ENCODE measurements at places on chromosomes 4 and X.

- no peak for DNase-seq
These were observed 35.9 kb downstream of the ADGRG4 start for GRCh38 chrX:136336623-136337022.

- DNase-seq = no peak
These were observed 50.3 kb downstream of the PHKA2 start for GRCh38 chrX:18933617-18934016.

DNA sequence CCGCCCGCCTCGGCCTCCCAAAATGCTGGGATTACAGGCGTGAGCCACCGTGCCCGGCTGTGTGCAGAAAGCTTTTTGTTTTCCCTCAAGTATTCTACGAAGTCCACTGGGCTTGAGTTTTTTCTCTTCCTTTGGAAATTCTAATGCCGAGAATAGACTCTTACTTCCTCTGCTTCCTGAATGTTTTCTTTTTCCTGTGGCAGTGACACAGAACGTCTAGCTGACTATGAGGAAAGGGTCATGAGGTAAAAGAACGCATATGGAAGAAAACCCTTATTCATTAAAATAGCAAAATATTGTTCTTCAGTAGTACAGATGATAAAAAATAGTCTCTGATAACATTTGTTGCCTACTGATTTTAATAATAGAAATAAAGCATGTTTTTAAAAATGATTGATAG, 4.9 kb upstream of the SLC25A4 start:
- DNase-seq = no peak

GRCh38 chrX:9234315-9234714, 200.4 kb upstream of the FAM9B start:
- DNase-seq = no peak

- DNase-seq = no peak
These were observed 2.3 kb downstream of the FBXL5 start for GRCh38 chr4:15652841-15653240.

DNA sequence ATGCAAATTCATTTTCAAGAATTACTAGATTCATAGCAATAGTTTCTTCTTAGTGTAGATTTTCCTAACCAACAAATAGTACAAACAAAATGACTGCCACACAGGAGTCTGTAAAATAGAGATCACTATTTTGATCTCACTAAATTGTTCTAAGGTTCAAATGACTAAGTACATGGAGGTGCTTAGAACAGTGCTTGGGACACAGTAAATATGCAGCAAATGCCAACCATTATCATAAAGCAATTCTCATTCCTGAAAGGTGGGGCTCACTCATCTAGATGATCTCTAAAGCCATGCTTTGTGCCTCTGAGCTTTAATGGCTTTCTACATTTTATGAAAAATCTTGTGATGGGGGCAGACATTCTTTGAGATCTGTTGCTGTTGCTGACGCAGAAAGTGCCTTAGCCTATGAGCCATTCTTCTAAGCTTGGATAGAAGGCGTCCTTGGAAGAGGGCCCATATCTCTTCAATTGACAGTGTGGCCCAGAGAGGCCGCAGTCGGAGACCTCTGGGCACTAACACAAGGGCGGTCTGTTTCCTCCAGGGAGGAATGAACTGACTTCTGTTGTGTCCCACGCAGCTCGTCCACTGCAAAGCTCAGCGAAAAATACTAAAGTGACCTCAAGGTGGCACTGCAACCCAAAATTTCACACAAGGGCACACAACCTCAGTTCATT, 23.5 kb downstream of the TLR10 start:
- peak; percentile 12 for DNase-seq

DNA sequence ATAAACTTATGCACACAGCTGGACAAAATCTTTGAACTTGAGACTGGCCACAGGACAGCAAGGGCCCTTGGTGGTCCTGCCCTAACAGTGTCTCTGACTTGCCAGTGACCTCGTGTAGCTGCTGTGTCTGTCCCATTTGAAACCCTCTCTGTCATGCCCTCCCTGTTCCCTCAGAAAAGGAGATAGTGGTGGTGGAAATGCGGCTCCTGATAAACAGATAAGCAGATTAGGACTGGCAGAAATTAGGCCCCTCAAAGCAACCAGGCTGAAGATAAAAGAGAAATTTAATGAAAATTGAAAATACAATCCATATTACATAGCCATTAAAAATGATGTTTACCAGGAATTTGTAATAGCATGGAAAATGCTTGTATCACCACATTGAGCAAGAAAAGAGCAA, 136.6 kb upstream of the ATP6AP2 start:
- no peak for DNase-seq

DNA sequence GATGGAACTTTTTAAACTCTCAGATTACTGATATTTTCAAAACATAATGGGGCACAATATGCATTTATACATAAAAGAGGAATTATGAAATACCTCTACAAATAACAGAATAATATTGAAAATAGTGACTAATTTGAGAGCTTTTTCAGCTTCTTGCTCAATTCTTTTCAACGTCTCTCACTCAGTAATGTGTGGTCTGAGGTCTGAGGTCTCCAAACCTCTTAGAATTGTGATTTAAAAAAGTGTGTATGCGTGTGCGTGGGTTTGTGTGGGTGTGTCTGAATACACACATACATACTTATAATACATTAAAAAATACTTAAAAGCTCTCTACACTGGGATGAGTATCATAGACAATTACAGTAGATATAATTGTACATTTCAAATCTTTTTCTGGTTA, 7.9 kb downstream of the NDNF start:
- DNase-seq = no peak

DNA sequence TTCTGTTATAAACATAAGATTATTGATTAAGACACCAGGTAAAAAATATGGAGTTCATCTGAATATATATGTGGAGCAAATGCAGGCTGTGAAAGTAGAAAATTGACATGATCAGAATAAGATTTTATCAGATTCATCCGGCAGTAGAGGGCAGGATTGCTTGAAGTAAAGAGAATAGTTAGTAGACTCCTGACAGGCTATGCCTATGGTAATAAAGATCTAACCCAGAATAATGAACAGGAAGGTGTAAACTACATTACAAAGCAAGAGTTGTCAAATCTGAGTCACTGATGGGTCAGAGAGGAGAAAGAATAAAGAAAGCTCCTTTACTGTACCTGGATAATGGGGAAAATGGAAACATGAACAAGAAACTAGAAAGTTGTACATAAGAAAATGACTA, 20.8 kb upstream of the TMEM184C start:
- DNase-seq = no peak

DNA sequence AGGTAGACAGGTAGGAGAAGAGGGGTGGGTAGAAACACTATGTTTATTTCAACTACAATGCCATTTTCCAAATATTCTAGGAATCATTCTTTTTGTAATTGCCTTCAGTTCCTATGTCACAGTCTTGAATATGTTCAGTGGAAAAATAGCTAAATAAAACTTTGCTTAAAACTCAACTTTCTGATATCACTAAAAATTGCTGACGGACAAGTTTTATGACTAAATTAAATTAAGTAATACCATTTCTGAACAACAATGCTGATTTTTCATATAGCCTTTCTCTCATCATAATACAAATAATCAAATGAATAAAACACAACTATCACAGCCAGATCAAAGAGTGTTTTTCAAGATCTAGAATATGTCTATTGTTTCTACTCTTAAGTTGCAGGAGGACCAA, 53.1 kb downstream of the TEC start:
- no peak for DNase-seq

DNA sequence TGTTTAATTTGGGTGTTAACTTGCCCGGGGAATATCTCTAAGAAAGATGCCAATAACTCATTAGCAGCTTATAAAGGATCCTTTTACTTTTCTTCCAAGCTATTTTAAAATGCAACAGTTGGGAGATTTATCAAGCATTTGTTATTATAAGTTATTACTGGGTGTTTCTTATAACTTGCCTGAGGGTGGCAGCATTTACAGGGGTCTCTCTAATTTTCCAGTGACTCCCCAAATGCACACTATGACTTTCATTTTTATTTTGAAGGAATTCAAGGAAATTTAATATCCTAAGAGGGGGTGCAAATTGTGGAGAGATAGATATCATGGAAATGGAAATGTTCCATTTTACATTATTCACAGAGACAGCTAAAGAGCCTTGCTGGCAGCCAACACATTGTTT, 138.0 kb downstream of the PDGFRA start:
- no peak for DNase-seq

DNA sequence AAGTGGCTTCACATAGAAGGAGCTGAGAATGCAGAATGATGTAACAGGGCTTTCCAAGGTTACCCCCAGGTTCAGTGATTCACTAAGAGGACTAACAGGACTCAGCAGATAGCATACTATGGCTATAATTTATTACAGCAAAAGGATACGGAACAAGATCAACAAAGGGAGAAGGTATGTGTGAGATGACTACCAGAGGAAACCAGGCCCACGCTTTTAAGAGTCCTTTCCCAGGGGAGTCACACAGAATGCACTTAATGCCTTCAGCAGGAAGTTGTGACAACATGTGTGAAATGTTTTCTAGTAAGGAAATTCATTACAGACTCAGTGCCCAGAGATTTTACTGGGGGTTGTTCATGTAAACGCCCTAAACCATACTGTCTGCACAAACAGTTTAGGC, 373.6 kb upstream of the MAGEB2 start:
- no peak for DNase-seq

DNA sequence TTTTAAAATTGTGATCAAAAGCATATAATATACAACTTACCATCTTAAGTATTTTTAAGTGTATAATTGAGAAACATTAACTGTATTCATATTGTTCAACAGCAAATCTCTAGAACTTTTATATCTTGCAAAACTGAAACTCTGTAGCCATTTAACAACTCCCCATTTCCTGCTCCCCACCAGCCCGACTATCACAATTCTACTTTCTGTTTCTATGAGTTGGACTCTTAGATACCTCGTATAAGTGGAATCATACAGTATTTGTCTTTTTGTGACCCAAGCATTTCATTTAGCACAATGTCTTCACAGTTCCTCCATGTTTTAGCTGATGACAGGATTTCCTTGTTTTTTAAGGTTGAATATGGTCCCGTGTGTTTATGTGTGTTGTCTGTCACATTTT, 106.0 kb downstream of the LRBA start:
- no peak for DNase-seq

GRCh38 chrX:93422693-93423092, 250.7 kb downstream of the NAP1L3 start:
- DNase-seq = no peak

GRCh38 chrX:103747163-103747562, 29.5 kb upstream of the PLP1 start:
- DNase-seq = no peak

- DNase-seq = no peak
These were observed 28.8 kb upstream of the IL13RA1 start for GRCh38 chrX:118698516-118699170.

DNA sequence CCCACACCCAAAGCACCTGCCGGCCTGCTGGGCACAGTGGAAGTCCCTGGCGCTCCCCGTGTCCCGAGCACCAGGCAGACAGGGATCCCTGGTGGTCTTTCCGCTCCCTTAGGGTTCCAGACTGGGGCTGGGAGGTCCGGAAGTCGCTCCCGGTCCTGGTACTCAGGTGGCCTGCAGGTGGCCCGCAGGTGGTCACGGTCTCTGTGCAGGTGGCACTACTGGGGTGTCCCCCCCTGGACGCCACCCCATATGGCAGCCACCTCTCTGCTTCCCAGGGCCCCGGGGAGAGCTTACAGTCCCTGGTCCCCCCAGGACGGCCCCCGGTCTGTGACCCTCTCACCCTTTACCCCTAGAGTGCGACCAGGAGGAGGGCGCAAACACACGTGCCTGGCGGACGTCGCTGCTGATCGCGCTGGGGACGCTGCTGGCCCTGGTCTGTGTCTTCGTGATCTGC, 13.6 kb downstream of the SLC25A6 start:
- DNase-seq = no peak

DNA sequence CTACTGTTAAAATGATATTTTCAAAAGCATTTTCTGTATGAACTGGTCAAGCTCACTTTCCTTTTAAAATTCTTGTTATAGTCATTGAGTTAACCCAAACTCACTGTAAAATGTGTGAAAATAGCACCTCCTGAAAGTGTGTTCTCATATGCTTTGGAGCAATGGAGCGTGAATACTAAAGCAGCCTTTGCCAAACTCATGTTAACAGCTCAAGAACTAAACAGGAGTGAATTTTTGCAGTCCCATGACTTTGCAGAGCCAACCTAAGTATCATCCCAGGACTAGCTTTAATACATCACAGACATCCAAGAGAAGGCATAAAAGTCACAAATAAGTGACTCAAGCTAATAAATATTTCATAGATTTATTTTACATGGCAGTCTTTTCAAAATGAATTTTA, 2.3 kb downstream of the AMMECR1 start:
- no peak for DNase-seq

DNA sequence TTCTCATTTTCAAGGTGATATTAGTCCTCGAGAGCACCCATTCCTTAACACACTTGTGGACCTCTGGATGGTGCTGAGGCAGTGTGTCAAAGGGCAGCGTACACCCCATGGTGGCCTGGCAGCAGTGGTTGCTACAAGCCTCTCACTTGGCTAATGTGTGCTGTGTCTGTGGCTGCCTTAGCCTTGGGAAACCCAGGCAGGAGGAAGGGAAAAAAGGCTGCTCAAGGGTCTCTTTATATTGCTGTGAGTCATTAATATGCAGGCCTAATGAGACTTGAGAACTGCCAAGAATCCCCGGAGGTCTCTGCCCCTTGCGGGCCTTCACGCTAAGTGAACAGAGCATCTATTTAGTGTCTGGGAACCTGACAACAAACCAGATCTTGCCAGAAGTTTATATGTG, 7.0 kb downstream of the PCDH10 start:
- no peak for DNase-seq

DNA sequence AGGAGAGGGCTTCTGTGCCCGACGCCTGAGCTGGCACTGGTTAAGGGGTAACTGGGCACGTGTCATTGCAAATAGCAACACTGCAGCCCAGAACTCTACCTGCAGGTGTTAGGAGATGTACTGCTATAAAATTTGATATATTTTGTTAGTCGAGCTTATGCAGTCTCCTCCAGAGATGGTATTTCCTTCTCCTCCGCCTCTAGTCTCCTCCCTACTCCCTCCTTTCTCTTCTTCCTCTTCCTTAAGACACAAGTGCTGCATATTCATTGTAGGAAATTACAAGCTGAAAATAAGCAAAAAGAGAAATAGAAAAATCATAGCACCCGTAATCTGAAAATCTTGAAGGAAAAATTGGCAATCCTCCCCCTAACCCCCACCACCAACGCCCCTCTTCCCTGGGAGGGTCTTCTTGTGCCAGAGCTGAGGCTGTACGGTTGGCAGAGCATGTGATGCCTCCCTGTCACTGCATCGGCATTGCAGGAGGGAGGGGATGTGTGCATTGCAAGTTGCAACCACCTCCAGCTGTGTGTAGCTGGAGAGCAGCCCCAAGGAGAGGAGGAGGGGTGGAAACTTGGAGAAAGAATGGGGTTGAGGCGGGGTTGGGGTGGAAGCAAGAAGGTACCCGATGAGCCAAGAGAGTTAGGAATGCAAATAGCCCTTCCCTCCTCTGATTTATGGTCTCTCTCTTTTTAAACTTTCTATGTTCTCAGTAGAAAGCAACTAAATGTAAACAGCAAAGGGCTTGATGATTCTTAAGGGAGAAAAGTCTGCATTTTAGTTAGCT, 48.3 kb upstream of the MND1 start:
- DNase-seq = no peak

- no peak for DNase-seq
These were observed 75.2 kb downstream of the INTS12 start for GRCh38 chr4:105633241-105633640.

- DNase-seq = no peak
These were observed 859.2 kb upstream of the PRKX start for GRCh38 chrX:4572691-4573090.

Measured in HuH-7.5 (cell line).